ENCODE measurements at places on chromosomes 6 and 20. TPM values are rescaled to one million over a fixed set of nuclear protein-coding genes. Genes with fewer than 3 reads are reported as not detected.

ESR1 gene
- total RNA-seq = 1.3 TPM

CALHM4 gene
- 0.32 TPM for total RNA-seq

MCCD1 gene
- not detected for total RNA-seq

DNA sequence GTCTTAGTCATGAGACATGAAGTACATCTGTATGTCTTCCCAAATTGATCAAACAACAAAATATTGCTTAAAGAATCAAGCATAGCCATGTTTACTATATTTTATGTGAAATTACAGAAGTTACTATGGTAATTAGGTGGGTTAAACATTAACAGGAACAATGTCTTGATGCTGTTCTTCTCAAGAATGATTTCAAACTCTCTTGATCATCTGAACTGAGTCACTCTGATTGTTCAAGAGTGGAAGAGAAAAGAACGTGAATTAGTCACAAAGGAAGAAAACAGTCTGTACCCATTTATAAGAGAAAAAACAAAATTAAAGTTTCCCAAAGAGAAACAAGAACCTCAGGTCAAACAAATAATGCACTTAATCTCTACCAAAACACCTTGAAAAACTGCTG is 62.2 kb upstream of the NUP153 start:
- DNase-seq = no peak

DNA sequence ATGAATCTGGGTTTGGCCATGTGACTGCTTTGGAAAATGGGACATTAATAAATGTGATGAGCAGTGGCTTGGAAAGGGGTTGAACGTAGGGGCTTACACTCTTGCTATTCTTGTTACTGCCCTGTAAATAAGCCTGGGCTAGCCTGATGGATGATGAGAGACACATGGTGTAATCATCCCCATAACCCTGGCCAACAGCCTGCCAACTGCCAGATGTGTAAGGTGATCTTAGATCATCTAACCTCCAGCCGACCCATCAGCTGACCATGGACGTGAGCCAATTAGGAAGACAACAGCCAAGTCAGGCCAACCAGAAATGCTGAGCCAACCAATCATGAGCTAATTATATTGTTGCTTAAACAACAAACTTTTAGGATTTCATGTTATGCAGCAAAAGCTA is 25.2 kb downstream of the FBXO30 start:
- no peak for DNase-seq

DNA sequence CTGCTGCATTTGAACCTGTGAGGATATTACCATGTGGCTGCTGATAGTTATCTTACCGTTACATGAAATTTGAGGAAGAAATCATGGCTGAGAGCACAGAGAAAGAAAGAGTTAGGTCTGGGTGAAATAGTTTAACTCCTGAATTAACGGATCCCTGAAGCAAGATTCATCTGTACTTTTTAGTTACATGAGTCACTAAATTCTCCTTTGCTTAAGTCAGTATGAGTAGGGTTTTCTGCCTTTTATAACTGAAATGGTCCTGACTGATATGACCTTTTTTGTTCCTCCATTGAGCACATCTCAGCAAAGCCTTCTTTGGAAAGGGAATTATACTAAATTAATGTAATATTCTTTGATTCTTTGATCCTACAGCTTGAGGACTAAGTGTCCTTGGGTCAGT is 333.3 kb upstream of the ZFP64 start:
- no peak for DNase-seq

DNA sequence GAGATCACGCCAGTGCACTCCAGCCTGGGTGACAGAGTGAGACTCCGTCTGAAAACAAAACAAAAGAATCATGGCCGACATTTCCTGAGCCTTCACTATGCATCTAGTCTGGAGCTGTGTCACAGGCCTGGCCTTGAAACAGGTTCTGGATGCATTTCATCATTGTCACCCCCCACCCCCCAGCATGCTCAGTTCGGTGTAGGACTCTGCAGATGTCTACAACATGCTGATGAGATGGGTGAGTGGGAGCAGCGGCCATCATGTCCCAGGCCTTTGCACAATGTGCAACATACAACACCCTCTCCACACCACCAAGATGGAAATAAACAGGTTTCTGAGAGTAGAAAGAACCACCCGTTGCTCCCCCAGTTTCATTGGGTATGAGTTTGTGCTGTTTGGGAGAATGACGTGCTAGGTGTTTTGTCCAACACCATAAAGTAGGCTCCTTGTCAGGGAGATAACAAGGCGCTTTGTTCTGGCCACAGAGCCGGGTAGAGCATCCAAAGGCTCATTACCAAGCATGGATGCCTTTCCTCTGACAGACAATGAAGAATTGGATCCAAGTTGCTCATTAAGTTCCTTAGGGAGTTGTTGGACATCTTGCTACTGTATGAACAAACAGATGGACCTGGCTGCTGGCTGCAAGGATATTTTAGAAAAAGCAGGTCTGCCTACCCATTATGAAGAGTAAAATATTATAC is 22.1 kb downstream of the SNHG17 start:
- DNase-seq = no peak

DNA sequence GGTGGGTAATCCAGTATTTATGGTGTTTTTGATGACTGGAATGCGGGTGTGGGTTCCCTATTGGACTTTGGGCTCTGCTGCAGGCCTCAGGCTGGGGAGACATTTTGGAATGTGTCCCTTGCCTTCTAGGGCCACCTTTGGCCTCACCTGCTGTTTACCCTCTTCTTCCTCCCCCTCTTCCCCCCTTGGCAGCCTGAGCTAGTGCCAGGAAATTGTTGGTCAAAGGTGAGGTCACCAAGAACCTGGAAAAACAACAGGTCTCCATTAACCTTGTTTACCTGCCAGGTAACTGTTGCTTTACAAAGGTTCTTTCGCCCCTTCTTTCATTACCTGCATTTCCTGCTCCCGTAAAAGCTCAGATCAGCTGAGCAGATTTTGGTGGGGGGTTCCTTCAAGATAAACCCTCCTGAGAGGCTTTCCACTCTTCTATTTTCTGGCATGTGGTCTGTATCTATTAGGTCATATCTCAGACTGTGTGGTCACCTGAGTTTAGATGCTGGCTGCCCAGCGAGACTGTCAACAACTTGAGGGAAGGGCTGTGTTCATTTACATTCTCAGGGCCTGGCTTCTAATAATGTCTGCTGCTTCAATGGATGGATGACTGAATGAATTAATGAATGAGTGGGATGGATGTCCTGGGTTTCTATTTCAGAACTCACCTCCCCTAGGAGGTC is 34.7 kb downstream of the VEGFA start:
- DNase-seq = no peak

GRCh38 chr6:3031857-3032640 is 32.4 kb downstream of the NQO2 start:
- DNase-seq = no peak

DNA sequence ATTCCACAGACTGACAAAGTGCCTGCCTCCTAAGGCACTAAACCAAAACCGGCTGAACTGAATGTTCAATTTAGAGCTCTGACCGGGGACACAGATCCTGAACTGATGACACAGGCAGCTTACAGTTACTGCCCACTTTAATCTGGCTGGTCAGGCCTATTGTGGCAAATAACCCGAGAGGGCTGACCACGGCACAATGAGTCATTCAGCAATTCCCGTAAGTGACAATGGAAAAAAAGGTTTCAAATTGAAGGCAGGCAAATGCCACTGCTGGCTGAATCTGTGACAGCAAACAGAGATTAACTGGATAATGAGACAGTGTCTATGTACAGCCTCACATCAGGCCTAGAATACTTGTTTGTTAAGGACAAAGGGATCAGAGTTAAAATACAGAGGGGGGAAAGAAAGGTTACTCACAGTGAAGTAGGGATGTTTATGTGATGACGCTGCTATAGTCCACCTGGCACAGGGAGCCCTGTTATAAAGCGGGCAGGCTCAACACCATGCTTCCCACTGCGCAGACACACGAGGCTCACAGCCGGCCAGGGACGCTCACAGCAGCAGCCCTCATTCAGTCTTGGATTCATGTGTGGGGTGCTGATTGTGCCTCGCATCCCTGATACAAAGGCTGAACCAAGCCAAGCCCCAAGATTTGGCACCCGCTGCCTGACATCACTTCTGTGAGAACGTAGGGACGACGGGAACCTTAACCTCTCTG is 54.4 kb downstream of the RTN4IP1 start:
- no peak for DNase-seq

Measured in left ventricle myocardium superior (tissue), 1 donor.